M059J (cell line): ENCODE measurements at places on chromosomes 3 and 15. TPM values are rescaled to one million over a fixed set of nuclear protein-coding genes. Genes with fewer than 3 reads are reported as not detected.

- DNase-seq, result no peak
Observed at GRCh38 chr3:127444761-127445160, 145.8 kb downstream of the TPRA1 start.

ACAP2 gene
- 25.5 and 35.3 TPM in 2 replicates for total RNA-seq

CSTA gene
- 0.30 TPM in 1 of 2 replicates, not detected in the other for total RNA-seq

ACKR4 gene
- total RNA-seq, result 0.20 and 0.44 TPM in 2 replicates
